ENCODE measurements at places on chromosomes 16 and 17.

DNA sequence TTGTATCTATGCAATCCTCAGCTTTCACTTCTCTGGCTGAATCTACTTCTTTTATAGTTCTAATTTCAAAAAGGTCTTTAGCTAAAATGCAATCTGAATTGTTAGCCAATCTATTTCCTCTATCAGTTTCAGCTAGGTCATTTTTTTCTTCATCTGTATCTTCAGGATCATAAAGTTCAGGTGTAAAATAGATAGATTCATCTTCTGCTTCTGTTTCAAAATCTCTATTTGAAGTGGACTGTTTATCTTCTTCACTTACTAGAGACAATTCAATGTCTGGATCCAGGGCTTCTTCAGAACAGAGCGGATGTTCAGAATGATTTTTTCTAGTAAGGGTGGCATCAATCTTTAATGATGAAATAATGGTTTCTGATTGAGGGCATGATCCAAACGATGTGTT lies 92.4 kb upstream of the NACA2 start:
- DNase-seq: no peak

- DNase-seq: no peak
Observed at GRCh38 chr16:23290189-23291062, 11.7 kb upstream of the SCNN1B start.

DNA sequence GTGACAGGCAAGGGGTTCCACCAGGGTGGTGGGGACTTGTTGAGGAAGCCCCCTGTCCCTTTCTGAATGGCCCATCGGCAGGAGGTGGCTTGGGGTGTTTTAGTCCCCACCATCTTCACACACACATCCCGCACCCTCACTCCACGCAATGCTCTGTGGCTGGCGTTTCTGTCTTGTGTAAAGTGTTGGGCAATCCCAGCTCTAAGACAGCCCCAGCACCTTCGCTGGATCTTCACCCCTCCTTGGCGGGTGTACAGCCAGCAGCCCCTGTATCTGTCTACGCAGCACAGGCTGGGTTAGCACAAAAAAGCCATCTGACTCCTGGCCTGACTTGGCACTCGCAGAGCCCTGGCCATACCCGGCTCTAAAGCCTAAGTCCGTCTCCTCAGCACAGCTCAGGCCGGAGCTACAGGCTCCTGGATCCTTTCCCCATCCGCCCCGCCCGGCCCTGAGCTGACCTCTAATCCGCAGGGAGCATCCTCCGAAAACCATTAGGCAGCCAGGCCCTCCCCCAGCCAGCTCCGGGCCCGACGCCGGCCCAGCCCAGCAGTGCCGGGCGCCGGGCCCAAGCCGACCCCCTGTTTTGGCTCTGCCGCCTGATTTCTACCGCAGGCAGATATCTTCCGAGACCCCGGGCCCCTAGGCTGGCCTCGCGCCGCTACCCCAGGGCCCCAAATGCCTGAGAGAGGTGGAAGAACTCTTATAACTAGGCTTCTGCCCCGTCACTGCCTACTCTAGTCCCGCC lies 42.4 kb upstream of the TAC4 start:
- DNase-seq: no peak

DNA sequence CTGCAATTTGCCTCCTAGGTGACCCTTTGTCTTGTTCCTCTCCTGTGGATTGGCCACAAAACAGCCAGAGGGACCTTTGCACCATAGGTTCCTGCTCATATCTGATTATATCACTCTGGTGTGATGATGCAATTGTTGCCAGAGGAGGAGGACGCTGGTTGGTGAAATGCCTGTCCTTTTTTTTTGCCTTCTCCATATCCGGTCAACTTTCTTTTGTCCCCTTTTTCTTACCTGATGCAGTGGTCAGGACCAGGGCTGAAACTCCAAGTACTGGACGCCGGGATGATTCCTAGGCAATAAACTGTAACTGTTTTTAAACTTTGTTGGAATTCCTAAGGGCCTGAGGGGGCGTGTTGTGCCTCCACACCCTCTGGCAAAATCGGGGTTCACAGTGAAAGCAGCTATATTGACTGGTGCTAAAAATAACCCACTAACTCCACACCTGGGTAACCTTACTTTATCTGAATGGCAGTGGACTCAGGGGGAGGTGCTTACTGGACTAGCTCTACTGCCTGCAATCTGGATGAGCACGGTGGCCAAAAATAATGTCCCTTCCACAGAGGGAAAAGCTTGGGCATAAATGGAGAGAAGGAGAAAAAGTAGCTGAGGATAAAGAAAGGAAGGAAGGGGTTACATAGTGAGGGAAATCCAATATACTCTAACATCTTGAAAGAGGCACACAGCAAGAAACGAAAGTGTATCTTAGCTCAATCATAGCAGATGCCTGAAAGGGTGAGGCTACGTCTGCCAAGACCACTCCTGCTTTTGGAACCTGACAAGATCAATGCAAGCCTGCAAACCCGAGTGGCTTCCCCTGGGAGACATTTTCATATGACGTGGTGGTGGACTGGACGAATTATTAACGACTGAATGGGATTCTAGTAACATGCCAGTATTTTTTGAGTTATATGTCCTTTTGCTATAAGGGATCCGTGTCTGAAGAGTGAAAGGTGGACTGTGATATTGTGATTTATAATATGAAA lies 28.4 kb upstream of the ZNF423 start:
- no peak for DNase-seq

DNA sequence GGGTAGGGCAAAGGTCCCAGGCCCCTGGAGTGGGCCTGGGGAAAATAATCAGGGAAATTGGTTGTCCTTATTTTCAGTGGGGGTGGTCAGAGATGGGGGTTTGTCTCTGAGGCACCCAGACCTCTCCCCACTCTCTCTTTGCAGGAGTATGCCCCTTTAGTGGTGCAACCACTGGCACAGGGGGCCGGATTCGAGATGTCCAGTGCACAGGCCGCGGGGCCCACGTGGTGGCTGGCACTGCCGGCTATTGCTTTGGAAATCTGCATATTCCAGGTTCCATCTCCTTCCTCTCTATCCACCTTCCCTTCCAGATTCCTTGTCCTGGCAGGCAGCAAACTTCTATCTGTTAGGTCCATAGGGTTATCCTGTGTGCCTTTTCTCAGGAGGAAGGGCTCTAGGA lies 7.6 kb downstream of the PFAS start:
- DNase-seq: no peak

Measured in activated naive CD4-positive, alpha-beta T cell treated with anti-CD3 and anti-CD28 coated beads, Interleukin-2, amount 10 ng/mL, durations not matched to agents 7 days and 5 days (primary cell).